PC-3 (cell line): ENCODE measurements at places on chromosomes 3 and 15. TPM values are rescaled to one million over a fixed set of nuclear protein-coding genes. Genes with fewer than 3 reads are reported as not detected.

Gene CYP11A1
- 0.18 TPM in 1 of 2 replicates, not detected in the other for total RNA-seq

Gene FBXL2
- total RNA-seq = 7.2 and 9.4 TPM in 2 replicates

Gene SLC2A2
- not detected in 2 replicates for total RNA-seq

DNA sequence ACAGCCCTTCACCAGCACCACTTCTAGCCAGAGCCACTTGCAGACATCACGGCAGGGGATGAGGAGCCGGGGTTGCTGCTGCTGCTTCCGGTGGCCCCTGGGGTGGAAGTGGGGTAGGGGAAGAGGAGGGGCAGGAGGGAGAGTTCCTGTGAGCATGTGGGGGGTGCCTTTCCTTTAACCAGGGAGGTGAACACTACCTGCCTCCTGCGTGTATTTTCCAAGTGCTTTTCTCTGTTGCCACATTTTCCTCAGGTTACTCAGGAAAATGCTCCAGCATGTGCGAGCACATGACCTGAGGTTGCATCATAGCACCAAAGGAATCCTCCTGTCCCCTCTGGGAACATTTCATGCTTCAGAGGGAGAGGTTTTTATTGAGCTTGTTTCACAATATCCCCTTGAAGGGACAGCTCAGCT is 12.2 kb upstream of the SACM1L start:
- H3K4me1 ChIP-seq = peaks cover 12% of the 10 kb centered on the region
- no peaks in the 10 kb centered on the region for H3K27me3 ChIP-seq
- H3K4me3 ChIP-seq = no peak overlapping the region
- H3K36me3 ChIP-seq = peaks cover 54% of the 10 kb centered on the region
- DNase-seq = peak; percentile 85

- peaks cover 13% of the 10 kb centered on the region; the same call in 1 of the 2 replicates for H3K36me3 ChIP-seq
- H3K4me1 ChIP-seq = peaks cover 36% of the 10 kb centered on the region
- peak overlapping the region; percentile 85 for H3K27ac ChIP-seq
- H3K27me3 ChIP-seq = no peaks in the 10 kb centered on the region
- peak; percentile 98 for DNase-seq
These were observed 46.5 kb upstream of the FSTL1 start for GRCh38 chr3:120497336-120497735.
